ENCODE measurements at places on chromosomes 3 and 15.

DNA sequence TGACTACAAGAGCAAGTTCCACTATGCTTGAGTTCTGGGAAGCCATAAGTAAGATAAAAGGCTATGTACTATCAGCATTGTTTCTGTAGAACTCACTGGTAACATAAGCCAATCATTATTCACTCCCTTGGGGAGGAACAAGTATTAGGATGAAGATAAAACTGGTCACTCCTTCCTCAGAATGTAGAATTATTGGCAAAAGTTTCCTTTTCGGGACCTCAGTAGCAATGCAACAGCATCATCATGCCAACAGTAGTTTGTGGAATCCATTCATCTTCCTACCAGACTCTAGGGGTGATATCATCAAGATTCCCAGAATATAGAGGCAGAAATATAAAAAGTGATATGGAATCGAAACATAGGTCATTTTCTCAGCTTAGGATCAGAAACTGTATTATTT, 209.5 kb downstream of the PLOD2 start:
- DNase-seq, result peak; percentile 19

- no peak for DNase-seq
Measured at GRCh38 chr3:69200384-69201068, 78.1 kb upstream of the LMOD3 start.

DNA sequence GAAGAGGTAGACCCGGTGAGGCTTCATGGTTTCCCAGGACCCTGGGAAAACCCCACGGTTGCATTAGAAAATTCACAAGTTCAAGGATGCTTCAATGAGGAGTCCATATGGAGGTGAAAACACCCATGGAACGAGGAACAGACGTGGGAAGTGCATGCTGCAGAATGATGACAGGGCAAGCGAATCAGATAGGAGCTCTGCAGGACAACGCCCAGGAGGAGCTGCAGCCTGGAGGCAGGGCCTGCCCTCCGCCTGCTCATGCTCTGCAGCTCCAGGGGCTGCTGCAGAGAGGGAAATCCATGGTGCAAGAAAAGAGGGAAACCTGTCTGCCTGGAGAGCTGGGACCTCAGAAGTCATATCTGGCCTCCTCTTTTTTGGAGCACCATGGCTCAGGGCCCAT, 61.5 kb downstream of the NUP210 start:
- no peak for DNase-seq

- no peak for DNase-seq
Measured at GRCh38 chr15:84111575-84111974, 124.0 kb upstream of the GOLGA6L4 start.

DNA sequence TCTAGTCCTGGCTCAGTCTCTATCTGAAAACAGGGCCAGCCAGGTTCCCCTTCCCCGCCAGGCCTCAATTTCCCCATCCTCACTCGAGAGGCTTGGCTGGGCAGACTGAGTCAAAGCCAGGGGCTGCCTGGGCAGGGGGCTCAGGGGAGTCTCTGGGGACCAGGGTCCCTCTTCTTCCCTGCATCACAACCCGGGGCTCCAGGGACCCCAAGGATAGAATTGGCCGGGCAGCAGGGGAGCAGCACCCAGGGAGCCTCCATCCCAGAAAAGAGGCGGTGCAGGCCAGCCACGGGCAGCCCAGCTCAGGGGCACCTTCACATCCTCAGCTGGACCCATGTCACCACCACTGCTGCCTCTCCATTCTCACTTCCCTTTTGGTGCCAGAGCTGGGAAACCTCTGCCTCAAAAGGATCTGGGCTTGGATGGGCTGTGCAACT, 13.3 kb upstream of the PLXND1 start:
- no peak for DNase-seq

DNA sequence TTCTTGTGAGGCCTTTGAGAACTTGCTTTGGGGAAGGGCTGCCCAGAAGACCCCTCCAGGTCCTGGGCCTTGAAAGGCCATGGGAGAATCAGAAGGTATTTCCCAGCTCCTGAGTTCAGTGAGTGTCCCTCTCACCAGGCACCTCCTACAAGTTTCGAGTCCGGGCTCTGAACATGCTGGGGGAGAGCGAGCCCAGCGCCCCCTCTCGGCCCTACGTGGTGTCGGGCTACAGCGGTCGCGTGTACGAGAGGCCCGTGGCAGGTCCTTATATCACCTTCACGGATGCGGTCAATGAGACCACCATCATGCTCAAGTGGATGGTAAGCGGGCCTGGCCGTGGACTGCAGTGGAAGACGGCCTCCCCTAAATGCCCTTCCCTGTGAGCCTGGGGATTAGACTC, 68.3 kb downstream of the BOC start:
- DNase-seq, result no peak

DNA sequence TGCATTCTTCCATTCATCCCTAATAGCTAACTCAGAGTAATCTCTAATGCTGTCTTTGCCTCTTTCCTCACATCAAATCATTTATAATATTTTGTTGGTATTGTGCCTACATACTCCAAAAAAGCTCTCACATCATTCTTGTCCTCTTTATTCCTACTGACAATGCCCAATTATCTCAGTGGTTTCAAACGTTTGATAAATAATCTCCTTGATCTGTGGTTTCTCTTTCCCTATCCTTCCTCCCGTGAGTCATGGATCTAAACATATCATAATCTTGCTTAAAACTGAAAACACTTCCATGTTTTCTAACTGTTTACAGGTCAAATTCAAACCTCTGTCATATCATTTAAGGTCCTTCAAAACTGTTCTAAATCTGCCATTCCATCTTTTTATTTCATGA, 115.1 kb downstream of the CNTN6 start:
- DNase-seq, result no peak

DNA sequence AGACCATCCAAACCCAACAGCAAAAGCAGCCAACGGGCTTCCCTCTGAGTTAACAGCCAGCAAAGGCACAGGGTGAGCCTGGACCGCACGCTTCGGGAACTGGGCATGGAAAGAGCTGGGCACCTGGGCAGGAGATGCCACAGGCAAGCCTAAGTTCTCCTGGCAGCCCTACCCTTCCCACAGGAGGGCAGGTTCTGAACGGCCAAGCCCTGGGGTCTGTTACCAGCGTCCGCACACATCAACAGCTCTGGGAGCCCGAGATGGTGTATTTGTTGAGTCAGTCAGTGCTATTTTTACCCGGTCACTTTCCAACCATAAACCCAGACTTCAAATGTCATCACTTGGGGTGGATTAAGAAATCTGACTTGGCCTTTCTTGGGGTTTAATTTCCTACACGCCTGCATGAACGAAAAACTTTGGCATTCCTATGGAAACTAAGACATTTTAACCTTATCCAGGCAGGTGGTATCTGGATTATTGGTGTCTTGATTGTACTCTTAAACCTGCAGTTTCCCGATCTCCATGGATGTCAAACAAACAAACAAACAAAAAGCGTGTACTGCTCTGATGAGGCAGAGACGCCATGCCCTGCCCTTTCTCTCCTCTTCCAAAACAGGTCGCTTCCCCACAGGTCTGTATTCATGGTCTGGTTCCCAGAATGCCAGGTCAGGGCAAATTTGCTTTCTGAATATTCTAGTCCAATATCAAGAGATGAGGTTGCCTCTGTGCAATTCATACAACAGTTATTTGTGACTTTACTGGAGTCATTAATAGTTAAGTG, 99.7 kb downstream of the XXYLT1 start:
- no peak for DNase-seq

- no peak for DNase-seq
Measured at GRCh38 chr3:171149526-171150116, 123.1 kb upstream of the SLC2A2 start.

DNA sequence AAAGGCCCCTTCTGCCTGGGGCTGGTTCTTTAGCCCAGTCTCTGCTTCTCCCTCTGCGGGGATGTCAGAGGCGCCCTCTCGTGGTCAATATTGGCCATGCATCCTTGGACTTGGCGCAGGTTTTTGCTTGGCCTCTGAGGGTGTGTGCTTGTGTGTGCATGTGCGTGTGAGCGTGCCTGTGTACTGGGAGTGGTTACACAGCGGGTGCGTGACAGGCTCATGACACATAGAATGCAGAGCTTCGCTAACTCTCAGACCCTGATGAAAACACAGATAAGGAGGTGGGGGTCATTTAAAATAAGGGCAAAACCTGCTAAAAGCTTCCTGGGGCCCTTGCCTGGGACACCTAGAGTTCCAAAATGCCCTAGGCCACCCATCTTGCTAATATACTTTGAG, 160.9 kb downstream of the SMAD6 start:
- peak; percentile 67 for DNase-seq

DNA sequence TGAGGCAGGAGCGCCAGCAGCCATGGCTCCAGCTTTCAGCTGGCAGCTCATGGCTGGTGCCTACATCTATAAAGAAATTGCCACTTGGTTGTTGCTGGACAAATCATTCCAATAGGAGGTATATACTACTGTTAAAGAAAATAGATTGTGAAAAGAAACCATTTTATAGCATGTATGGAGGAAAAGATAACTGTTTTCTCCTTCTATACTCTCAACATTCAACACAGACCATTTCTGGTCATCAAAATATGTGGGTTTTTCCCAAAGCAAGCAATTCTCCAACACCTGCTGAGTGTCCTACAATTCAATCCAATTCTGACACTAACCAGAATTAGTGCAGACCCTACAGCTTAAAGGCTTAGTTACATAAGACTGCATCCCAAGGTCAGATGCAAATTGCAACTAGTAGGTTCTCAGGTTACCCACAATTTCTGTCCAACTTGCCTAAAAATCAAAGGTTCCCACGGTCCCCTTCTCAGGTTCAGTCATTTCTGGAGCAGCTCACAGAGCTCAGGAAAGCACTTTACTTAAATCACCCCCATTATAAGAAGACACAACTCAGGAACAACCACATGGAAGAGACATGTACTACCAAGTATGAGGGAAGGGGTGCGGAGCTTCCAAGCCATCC, 42.4 kb upstream of the STRIT1 start:
- DNase-seq, result no peak

- no peak for DNase-seq
Measured at GRCh38 chr3:31184261-31185061, 290.0 kb upstream of the GADL1 start.

DNA sequence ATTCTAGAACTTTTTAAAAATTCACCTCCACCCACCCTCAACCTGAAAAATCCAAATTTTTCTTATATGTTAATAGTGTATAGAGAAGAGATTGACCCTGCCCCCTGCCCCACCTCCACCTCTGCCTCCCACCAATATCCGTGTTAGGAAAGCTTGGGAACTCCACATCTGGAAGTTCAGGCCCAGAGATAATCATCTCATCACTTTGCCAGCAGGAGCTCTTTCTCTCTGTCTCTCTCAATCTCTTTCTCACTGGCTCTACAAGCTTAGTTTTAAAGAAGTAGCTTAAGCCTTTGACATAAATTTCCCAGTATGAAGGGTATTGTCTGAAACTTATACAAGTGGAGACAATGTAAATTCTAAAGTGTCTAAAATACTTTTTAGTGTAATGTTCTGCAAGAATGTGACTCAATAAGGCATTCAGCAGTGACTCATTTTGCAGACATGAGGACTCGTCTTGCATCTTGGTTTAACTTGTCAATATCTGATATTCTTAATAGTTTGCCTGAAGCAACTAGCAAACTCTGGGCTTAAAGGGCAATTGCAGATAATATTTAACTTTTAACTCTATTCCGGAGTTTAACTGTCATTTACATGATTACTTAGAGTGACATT, 299.8 kb upstream of the EPHA3 start:
- DNase-seq, result peak; percentile 63

DNA sequence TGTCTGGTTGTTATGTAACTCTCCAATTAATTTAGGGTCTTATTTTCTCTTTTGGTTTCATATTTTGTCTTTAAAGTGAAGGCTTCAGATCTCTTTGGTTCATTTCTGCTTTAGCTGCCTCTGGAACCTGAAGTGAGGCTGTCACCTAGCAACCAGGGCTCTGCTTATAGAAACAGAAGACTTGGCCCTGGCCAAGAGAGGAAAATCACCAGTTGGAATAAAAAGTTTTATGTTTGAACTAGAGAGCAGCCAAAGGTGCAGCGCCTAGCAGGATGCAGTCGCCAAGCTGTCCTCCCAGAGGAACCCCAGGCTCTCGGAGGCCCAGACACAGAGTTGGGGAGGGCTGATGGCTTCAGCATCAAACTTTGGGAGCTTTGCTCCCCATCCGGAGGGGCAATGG, 41.1 kb downstream of the LYZL4 start:
- DNase-seq, result no peak
